ENCODE measurements at places on chromosomes 1 and 21. TPM values are rescaled to one million over a fixed set of nuclear protein-coding genes. Genes with fewer than 3 reads are reported as not detected.

Gene TCP10L
- total RNA-seq = 3.7 TPM

Gene NMNAT2
- 2.7 TPM for total RNA-seq

Gene LCA5L
- 4.7 TPM for total RNA-seq

Gene PLD5
- 1.8 TPM for total RNA-seq

Gene NGF
- total RNA-seq = not detected

Gene SIM2
- not detected for total RNA-seq

Gene RIPK4
- total RNA-seq = 1.3 TPM

Gene RXFP4
- total RNA-seq = not detected

Gene PRMT2
- 93.9 TPM for total RNA-seq

Gene DYRK3
- 22.7 TPM for total RNA-seq

Gene ASB17
- total RNA-seq = not detected

Gene ECM1
- 0.30 TPM for total RNA-seq

Gene OR2G6
- total RNA-seq = not detected

Gene SLC16A4
- 0.56 TPM for total RNA-seq

Gene KCNQ4
- not detected for total RNA-seq

Gene PRAMEF9
- total RNA-seq = not detected

Gene RNPEP
- total RNA-seq = 70.3 TPM

Gene OR2L5
- total RNA-seq = not detected

Gene MEF2D
- 7.1 TPM for total RNA-seq

Gene UBXN11
- 10.2 TPM for total RNA-seq

Gene C1orf167
- 0.22 TPM for total RNA-seq

Gene LCE2B
- not detected for total RNA-seq

Gene ENAH
- total RNA-seq = 346 TPM

Gene CD1C
- total RNA-seq = not detected

Gene SLAMF6
- total RNA-seq = not detected

Gene UQCRH
- total RNA-seq = 872 TPM

Gene PDIK1L
- 12.0 TPM for total RNA-seq

Gene PTPRU
- total RNA-seq = 68.9 TPM
